Left ventricle myocardium inferior (tissue), 1 donor: ENCODE measurements at places on chromosomes 6 and 20.

DNA sequence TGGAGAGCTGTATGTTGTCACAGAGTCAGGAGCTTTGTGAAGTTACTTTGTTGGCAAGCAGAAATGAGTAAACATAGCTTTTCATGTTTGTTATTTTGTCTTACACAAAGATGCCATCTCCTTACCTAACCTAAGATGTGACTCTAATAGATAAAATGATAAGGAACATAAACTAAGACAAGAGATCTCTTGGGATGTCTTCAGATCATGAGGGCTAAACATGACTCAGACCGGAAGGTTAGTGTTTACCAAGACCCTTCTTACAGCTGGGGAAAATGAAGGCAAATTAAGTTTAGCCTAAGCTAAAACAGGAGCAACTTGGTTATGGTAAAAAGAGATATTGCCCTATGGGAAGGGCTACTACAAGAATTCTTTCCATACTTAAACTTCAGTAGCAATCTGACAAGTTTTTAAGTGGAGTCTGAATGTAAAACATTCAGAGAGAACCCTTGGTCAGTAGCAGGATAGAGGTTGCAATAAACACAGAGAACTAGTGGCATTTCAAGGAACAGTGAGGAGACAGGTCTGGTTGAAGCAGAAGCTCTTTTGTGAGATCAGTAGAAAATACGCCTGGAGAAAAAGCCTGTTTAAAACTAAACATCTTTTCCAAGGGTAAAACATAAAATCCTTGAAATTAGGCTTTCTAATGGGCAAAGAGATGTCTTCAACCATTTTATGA, 29.9 kb downstream of the SGK1 start:
- DNase-seq = no peak

GRCh38 chr6:36247693-36248092, 22.2 kb upstream of the PNPLA1 start:
- no peak for DNase-seq

DNA sequence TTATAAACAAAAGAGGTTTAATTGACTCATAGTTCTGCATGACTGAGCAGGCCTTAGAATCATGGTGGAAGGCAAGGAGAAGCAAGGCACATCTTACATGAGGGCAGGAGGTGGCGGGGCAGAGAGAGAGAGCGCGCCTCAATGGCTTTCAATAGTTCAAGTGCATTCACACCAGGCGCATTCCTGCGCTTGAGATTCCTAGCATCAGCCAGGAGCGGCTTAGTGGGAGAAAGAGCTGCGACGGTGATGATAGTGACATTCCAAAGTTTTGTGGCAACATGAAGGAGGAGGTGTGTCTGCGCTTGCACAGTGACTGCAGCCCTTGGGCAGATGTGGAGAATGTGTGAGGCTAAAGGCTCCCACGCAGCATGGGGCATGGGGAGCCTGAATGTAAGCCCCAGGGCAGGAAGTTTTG, 25.0 kb upstream of the EMILIN3 start:
- no peak for DNase-seq

DNA sequence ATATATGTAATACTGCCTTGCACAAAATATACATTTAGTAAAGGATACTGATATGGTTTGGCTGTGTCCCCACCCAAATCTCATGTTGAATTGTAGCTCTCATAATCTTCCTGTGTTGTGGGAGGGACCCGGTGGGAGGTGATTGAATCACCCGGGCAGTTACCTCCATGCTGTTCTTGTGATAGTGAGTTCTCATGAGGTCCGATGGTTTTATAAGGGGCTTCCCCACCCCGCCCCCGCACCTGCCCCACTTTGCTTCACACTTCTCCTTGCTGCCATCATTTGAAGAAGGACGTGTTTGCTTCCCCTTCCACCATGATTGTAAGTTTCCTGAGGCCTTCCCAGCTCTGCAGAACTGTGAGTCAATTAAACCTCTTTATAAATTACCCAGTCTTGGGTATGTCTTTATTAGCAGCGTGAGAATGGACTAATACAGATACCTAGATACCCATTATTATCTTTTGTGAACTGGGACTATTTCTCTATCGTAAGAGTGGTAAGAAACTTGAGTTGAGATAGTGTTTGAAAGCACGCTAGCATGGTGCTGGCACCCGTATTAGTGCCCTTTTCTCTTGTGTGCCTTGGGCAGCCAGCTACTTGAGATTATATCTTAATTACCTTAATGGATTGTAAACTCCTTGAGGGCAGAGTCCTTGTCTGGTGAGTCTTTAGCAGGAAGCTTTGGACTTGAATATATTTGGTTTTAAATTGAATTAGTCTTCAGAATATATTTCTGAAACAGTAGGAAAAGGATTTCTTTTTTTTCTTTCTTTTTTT, 25.6 kb downstream of the TOP1 start:
- no peak for DNase-seq

- DNase-seq = no peak
Measured at GRCh38 chr6:64376394-64376793, 740.8 kb downstream of the PHF3 start.

DNA sequence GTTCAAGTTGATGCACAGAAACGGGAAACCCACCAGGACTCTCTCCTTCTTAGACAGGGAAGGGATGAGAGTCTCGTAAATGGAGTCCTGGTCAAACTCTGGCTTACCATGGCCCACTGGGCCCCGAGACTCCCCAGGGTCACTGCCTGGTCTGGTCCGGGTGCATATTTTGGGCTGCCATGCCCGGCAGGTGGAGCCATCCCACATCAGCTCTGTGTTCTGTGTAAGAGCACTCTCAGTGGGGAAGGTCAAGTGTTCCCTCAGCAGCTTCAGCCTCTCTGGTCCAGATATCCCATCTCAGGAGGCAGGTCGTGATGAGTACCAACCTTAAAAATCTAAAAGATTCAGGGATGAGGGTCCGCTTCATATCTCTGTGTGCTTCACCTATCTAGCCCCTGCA, 138.8 kb downstream of the EDN3 start:
- no peak for DNase-seq

- DNase-seq = no peak
Measured at GRCh38 chr6:165900970-165901369, 237.9 kb upstream of the PDE10A start.

GRCh38 chr6:108592371-108593337, 31.9 kb downstream of the FOXO3 start:
- no peak for DNase-seq

GRCh38 chr6:34059136-34059731, 86.7 kb downstream of the GRM4 start:
- no peak for DNase-seq

DNA sequence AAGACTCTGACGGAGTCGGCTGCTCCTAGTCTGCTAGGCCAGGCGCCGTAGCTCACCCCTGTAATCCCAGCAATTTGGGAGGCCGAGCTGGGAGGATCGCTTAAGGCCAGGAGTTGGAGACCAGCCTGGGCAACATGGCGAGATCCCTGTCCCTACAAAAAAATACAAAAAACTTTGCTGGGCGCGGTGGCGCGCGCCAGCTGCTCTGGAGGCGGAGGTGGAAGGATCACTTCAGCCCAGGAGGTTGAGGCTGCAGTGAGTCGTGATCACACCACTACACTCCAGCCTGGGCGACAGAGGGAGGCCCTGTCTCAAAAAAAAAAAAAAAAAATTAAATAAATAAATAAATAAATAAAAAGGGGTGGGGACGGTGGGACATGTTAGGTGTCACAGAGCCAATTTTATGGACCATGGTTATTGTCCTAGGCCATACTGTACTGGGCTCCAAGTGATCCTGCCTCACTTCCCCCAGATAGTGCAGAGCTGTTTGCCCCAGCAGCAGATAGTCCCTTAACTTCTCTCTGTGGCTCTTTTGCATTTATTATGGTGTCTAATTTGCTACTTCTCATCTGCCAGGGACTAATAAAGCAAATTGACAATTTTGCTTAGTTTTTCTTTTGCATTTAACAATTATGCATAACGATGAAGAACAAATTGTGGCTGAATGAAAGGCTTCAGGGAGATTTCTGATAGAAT, 5.2 kb downstream of the PI16 start:
- no peak for DNase-seq
